Epithelial cell of proximal tubule (primary cell): ENCODE measurements at places on chromosomes 12 and 14.

- DNase-seq = no peak
These were observed 7.4 kb upstream of the KRT74 start for GRCh38 chr12:52581066-52581465.

DNA sequence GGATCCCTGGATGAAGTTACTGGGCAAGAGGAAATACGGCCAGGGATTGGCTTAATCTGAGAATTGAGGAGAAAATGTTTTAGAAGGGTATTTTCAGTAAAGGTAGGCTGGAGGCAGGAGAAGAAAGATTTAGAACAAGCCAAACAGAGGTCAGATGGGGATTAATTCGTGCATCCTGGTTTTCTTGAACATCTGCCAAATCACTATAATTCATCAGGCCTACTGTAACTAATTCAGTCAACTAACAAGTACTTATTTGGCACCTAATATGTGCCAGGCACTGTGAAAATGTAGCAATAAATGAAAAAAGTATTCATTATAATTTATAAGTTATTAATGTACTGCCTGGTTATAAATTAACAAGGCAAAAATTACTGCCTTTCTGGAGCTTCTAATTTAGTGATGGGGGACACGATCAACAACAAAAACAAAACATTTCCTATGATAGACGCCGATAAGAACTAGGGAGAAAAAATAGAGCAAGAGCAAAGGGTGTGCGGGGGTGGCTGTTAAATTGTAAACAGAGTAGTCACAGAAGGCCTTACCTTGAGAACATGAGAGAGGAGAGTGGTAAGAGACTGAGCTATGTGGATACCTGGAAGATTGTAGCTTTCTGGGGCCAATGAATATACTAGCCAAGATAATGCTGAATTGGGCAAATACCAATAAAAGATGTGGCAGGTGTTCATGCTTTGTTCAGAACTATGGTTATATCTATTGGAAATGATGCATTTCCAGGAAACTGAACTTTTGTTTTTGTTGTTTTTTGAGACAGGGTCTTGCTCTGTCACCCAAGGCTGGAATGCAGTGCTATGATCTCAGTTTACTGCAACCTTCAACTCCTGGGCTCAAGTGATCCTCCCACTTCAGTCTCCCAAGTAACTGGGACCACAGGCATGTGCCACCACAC is 34.0 kb downstream of the DUSP16 start:
- DNase-seq = no peak

DNA sequence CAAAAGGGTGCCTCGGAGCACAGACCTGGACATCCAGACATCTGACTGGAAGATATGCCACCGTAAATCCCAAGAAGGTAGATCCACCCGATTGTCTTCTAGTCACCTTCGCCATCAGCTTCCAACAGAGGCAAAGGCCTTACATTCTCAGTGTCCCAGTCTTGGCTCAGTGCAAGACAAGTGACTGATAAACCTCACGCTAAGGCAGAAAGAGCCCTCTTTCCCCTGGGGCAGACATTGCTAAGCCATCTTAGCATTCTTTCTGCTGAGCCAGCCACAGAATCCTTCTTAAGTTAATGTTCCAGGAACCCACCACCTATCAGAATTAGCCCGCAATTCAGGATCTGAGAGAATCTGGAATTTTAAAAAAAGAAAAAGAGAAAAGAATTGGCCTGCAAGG is 4.3 kb upstream of the PLEKHG6 start:
- DNase-seq = no peak

DNA sequence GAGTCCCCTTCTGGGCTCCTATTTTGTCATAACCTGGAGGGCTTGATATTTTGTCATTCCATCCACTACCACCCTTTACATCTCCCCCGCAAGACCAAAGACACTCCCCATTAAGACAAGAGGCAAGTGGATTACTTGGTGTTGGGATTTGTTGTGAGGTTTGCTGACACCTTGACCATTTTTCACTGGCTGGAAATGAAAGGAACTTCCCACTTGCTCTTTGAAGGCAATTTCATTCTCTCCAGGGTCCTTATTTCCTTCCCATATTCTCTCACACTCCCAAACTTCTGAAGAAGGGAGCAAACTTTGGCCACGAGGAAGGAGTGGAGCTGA is 14.9 kb downstream of the AGAP2 start:
- DNase-seq = no peak

DNA sequence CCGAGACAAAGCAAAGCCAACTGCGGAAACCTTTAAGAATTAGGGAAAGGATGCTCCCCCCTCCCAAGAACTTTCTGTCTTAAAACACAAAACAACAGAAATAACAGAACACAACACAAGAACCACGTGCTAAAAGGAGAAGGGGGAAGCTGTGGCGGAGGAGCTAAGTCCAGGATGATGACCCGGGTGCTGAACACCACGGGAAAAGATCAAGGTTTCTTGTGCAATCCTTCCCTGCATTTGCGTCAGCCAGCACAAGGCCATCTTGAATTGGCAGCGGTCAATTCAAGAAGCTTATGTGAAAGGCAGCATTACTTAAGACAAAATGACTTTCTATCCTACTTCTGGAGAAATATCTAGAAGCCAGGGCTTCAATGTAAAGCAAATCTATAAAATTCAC is 11.0 kb upstream of the CREBL2 start:
- no peak for DNase-seq

DNA sequence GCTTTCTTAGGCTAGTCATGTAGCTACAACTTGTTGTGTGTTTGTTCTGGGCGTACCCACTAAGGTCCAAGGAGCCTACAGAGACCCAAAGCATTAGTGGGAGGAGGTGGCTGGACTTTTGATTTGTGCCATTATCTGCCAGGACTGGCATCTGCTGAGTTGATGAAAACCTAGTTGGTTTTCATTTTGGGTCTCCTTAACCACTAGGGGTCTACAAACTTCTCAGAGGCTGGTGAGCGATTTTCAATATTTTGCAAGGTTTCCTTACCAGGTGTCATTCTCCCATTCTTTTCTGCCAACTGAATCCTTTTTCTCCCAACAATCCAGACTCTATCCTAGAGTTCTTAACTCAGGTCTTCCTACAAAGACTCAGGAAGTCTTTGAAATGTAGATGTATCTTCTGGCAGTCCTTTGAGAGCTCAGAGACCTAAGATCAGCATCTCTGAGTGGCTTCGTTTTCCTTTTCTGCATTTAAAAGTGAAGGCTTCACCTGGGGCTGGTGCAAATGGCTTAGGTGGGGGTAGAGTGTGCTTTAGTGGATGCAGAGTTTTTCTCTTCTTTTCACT is 150.0 kb upstream of the RMST start:
- DNase-seq = no peak

DNA sequence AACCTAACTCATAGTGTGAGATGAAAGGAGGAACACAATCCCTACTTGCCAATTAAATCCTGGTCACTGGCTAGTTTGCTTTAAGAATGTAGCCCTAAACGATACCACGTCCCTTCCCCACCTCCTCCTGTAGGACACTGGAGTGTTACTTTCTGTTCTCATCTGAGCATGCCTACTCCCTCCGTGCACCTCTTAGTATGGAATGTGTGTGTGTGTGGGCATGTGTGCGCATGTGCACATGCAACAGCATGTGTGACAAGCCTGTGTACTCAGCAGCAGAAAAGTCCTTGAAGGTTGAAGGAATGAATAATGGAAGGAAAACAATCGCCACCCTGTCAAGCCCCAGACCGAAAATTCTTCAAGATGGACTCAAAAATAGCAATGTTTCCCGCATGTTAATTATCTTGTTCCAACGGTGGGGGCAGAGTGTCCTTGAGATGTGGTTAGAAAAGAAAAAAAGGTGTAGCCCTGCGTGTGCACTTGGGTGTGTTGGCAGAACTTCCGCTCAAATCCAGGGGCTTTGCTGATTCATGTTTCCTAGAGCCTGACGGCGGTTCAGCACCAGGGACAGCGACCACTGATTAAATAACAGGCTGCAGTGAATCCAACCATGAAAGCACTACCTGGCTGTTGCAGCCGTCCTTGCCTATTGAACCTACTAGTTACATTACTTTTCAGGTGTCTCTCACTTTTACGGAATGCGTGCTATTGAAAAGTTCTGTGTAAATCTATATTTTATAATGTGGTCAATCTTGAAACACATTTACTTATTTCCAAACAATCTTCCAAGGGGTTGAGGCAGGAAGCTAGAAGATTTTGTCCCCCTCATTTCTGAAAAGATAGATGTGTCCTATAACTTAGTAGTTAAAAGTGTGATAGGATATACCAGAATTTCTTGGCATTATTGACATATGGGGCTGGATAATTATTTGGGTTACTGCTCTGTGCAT is 79.8 kb downstream of the SRRM4 start:
- DNase-seq = no peak

DNA sequence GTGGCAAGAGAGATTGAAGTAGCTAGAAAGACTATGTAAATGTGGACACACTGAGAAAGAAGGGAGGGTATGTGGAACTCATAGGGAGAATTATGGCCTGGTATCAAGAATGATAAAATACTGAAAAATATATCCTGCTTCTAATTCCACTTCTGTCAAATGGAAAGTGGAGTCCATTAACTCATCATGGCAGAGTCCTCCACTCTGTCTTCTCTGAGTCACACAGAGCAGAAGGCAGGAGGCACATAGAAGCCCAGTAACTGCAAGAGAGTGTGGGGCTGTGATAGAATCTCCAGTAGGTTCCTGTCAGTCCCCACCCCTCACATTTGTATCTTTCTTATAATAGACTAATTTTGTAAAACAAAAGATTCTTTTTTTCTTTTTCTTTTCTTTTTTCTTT is 223.7 kb downstream of the AKAP6 start:
- no peak for DNase-seq

GRCh38 chr12:116954710-116955381 is 44.1 kb downstream of the FBXW8 start:
- DNase-seq = no peak

GRCh38 chr12:90951432-90952105 is 3.4 kb downstream of the CCER1 start:
- DNase-seq = no peak

- no peak for DNase-seq
These were observed 7.7 kb downstream of the KRT83 start for GRCh38 chr12:52313461-52313860.

DNA sequence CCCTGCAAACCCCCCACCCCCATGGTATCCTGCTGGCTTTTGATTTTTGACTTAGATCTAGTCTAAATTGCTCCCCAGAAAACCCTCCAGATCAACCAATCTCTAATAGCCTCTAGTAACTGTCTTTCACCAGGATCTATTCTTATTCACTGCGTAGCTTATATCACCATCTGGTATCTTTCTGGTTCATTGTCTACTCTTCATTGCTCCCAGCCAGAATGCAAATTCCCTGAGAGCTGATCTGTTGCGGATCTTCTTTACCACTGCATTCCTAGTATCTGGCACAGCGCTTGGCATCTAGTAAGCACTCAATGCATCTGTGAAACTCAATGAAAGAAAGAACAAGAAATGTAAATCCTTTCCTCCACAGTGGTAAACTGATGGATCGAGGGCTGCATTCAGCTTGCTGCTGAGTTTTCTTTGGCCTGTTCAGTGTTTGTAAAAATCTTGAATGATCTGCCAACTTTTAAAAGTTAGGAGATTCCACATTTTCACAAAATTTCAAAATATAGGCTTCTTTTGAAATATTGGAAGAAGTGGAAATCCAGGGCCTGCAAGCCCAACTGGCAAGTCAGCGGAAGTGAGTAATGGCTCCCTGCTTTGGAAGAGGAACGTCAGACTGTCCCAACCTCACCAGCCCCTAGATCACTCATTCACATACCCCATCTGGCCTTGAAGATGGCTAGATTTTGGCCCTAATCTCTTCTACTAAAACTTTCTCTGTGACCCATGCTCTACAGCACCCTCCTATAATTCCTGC is 274.2 kb downstream of the SSPN start:
- DNase-seq = no peak

- no peak for DNase-seq
These were observed 143.4 kb downstream of the CHST11 start for GRCh38 chr12:104600036-104600712.

DNA sequence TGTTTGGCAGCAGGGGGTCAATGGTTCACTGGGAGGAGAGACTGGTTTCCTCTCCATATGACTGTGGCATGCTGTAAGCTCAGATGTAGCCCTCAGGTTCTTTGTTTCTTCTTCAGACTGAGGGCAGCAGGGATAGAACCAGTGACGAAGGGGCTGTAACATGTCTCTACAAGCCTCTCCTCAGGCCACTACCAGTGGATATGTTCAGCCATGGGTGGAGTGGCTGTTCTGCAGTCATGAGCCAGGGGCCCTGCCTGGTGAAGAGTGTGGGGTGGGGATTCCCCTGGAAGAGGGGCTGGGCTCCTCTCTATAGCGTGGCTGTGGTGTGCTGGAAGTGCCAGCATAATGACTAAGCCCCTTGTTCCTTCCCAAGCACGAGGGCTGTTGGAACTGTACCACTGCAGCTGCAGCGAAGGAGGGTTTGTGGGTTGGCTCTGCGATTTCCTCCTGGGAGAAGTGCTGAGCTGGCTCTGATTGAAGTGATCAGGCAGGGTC is 55.8 kb downstream of the CMAS start:
- no peak for DNase-seq

DNA sequence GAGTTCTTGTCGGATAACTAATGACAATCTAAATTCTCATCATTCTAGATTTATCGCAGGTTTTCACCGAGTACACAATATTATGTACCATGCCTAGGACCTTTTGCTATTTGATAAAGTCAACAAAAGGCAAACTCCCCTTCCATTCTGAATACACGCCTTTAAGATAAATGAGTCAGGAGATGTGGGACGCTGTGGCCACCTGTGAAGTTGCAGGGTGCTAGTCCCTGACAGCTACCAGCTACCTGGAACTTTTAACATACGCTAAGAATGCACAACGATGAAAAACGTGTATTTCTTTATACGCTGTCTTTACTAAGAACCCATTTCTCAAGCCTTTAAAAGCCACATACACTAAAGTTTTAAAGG is 678 bp downstream of the MDM1 start:
- DNase-seq = no peak

GRCh38 chr12:32881107-32881506 is 15.5 kb downstream of the PKP2 start:
- no peak for DNase-seq

DNA sequence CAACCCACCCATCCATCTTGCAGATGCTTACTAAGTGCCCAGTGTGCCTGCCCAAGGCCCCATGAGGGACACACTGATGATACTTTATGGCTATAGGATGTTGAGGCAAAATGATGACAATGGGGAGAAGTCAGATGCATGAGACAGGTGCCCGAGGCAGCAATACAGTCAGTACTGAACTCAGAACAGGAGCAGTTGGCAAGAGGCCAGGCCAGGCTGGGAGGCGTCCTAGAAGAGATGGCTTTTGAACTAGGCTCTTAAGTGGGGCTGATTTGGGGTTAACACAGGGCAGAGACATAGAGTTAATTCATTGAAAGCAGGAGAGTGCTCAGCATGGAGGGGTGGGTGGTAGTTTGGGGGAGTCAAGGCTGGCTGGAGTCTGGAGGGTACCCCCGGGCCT is 15.6 kb downstream of the PLBD2 start:
- no peak for DNase-seq

GRCh38 chr12:84702001-84702400 is 210.6 kb downstream of the SLC6A15 start:
- DNase-seq = no peak

GRCh38 chr14:101926620-101927019 is 37.8 kb upstream of the DYNC1H1 start:
- no peak for DNase-seq
